ENCODE measurements at places on chromosomes 3 and 15.

DNA sequence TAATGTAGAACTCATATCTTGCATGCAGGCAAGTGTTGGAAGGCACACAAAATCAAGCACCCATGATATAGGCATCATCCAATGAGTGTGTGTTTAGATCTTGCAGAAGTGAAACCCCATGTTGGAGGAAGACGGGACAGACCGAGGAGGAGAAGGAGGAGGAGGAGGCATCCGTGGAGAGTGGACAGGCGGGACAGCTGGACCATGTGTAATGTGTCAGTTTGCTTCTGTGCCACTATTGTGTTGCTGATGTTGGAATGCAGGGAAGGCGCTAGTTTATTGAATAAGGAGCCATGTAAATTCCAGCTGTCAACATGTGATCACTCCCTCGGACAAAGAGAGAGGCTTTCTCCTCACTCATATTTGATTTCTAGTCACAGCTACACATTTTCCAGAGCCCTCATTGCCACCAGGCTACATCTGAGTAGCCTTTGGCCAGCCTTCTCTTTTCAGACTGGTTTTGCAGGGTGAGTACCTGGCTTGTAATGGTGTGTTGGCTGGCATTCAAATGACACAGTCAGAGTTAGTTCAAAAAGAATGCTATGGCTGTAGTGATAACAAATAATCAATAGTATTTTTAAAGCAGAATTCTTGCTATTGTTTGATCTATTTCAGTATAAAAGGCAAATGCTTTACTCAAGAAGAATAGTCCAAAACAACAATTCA lies 1037.6 kb upstream of the NR2F2 start:
- no peak for DNase-seq

DNA sequence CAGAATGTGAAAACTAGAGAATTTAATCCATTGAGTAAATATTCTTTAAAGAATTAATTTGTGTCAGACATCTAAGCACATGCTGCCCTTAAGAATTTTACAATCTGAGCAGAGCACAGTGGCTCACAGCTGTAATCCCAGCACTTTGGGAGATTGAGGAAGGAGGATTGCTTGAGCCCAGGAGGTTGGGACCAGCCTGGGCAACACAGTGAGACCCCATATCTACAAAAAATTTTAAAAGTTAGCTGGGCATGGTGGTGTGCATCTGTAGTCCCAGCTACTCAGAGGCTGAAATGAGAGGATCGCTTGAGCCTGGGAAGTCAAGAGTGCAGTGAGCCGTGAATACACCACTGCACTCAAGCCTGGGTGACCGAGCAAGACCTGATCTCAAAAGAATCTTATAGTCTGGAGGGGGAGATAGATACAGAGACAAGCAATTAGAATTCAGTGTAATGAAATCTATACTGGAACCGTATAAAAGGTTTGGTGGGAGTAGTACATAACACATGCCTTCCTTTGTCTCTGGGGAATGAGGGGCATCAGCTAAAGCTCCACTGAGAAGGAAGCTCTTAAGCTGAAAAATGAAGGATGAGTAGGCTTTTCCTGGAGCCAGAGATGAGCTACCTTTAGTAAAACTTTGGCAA lies 21.2 kb downstream of the ATP11B start:
- no peak for DNase-seq

- DNase-seq = no peak
Observed at GRCh38 chr3:46671541-46672348, 21.7 kb downstream of the ALS2CL start.

DNA sequence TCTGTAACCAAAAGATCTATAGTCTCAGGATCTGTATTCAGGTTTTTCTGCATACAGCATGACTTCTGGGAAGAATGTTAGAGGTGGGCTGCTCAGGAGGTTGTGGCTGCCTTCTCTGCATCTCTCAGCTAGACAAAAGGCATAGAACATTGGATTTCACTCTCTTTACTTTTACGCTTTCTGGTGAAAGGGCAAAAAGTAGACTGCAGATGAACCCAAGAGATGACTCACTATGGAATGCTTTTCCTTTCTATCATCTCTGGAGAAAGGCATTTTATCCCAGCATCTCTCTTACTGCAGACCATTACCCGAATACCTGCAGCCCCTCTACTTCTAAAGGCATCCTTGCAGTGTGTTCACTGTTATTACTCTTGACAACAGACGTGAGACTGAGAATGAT lies 222.2 kb downstream of the WNT5A start:
- DNase-seq = peak; percentile 37

DNA sequence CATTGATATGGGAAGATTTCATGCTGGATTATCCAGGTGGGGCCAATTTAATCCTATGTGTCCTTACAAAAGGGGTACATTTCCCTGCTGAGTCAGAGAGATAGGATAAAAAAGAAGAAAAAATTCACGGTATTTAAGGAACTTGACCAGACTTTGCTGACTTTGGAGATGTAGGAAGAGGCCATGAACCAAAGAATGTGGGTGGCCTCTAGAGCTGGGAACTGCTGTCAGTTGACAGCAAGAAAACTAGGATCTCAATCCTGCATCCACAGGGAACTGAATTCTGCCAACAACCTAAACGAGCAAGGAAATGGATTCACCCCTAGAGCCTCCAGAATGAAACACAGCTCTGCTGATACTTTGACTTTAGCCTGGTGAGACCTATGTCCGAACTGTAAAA lies 148.1 kb upstream of the SLC24A5 start:
- no peak for DNase-seq

GRCh38 chr3:7410782-7411181 lies 549.9 kb downstream of the GRM7 start:
- no peak for DNase-seq

DNA sequence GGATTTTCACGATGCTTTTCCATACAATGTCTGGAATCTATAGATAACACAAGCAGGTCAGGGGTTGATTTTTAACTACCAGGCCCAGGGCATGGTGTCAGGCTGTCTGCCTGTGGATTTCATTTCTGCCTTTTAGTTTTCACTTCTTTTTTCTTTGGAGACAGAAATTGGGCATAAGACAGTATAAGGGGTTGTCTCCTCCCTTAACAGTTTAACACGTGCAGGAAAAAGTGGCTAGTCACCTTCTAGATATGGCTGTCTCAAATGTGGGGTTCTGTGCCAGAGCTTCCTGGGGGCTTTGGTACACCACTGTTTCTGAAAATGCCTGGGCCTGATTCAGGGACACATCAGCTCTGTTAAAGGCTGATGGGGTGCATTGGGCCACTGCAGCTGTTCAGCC lies 7.4 kb upstream of the ZNF589 start:
- no peak for DNase-seq

DNA sequence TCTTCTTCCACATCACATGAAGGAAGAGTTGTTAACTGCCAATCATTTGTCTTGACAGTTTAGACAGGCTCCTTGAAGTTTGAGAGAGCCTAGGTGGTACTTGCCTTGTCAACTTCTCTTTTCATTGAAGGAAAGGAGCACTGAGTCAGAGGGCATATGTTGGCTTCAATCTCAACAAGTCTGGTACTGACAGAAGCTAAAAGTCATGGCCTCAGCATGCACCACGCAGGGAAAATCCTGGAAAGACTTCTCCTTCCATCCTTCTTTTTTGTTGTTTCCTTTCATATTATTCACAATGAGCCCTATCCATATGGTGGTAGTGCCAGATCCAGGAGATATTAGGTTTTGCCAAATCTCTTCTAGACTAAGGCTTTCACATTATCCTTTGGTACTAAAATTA lies 1272.5 kb downstream of the ROBO1 start:
- DNase-seq = no peak

Data from trophoblast cell (in vitro differentiated cells and primary cell).